SHP77 treated with DMSO at 0.1 percent for 48 hours (cell line): ENCODE measurements at places on chromosomes 3 and 15.

- DNase-seq = no peak
Observed at GRCh38 chr3:11566916-11567315, 76.8 kb downstream of the VGLL4 start.

- DNase-seq = no peak
Observed at GRCh38 chr3:55899887-55900286, 412.8 kb upstream of the WNT5A start.

DNA sequence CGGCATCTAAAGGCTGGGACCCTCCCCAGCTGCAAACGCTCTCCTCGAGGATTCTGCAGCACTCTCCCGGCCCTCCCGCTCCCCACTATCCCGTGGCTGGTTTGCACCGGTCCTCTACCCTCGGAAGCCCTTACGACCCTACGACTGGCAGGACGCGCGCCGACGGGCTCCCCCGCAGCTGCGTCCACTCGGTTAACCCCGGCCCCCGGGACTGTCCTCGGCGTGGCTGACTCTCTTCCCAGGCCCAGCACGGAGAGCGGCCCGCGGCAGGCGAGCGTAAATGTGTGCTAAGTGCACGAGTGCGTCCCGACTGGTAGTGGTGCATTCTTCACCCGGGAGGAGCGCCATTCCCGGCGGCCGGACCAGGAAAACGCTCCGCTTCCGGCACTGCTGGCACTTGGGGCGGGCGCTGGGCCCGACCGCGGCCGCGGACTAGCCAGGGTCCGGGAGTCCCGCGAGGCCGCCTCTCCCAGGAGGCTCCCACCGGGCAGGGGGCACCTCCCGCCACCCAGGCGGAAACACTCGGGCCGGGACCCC lies 508 bp downstream of the GORASP1 start:
- no peak for DNase-seq

GRCh38 chr3:13021141-13022114 lies 51.8 kb downstream of the IQSEC1 start:
- DNase-seq = peak; percentile 61

DNA sequence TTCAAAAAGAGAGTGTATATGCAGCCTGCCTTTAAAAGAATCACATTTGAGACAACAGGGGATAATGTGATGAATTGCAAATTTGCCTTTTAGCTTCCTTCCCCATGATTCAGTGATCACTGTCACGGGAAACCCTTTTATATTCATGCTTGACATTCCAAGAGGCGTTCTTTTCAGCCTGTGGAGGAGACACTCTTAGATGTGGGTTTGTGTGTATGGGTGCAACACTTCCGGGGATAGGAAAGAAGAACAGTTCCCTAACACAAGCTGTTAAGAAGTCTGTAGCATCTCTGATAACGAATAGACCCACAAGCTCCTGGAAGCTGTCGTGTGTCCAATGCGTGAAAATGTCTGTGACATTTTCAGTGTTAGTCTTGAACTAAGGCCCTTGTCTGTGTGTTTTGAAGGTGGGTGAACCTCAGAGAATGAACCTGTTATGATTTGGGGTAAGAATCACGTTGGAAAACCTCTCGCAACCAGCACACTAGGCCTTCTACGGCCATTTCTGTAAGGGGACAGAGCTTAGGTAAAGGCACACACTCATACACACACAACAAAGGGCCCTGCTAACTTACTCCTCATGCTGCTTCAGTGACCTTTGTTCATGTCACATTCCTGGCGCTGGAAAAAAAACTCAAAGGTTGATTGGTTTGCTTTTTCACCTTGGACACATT lies 229.2 kb upstream of the ST8SIA2 start:
- DNase-seq = no peak

DNA sequence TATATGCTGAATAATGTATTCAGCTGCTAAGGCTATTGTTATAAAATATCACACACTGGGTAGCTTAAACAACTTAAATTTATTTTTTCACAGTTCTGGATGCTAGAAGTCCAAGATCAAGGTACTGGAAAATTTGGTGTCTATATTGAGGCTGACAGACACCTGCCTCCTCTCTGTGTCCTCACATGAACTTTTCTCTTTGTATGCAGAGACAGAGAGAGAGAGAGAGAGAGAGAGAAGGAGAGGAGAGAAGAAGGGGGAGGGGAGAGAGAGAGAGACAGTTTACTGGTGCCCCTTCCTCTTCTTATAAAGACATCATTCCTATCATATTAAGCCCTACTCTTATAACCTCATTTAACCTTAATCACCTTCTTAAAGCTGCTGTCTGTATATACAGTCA lies 320.1 kb upstream of the THBS1 start:
- DNase-seq = peak; percentile 31

- no peak for DNase-seq
Observed at GRCh38 chr3:10522646-10523303, 17.4 kb upstream of the ATP2B2 start.

DNA sequence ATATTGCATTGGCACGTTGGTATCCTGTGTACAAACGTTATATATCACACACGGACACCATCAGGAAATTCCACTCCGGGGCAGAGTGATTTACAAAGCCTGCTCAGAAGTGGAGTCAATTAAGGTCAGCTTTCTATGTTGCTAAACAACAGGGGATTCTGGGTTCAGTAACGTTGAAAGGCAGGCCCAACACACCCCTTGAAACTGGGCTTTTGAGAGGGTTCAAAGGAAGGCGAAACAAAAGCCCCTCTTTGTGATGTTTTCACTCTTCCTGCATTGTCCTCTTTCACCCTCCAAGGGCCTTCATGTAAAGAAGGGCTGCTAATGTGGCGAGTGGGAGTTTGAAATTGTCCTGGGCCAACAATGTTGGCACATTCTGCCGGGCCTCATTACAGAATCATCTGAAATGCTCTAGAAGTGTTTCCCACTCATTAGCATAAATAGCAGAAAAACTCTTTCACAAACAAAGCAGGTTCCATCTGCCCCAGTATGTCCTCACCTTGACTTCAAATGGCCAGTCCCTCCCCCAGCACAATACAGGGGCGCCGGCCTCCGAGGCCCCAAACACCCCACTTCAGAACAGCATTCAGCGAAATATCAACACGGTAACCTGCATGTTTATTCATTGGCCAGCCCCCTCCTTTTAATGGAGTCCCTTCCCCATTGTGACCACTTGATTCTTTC lies 76.4 kb downstream of the HES1 start:
- DNase-seq = no peak

DNA sequence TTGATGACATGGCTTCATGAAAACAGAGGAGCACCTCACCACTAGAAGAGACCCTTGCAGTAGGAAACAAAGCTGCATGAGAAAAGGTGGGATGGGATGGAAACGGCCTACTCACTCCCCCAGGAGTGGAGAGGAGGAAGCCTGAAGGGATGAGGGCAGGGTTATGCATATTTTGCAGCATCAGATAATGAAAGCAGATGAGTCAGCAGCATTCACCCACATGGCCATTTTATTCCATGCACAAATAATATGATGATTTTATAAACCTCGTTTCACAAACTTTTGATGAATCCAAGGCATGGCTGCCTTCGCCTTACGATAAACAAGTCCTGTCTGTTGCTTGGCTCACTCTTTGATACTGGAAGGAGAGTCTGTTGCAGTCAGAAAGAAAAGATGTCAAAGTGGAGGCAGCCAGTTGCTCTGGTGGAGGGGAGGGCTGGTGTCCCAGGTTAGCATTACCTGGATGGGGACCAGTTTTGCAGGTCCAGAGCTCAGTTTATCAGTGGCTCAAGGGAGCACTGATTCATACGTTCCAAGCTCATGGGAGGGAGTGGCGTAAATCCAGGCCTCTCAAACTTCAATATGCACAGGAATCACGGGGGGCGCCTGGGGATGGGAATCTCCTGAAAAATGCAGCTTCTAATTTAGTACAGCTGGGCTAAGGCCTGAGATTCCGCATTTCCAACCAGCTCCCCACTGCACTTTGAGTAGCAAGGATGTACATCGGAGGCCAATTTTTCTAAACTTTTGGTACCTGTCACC lies 9.2 kb upstream of the EHD4 start:
- no peak for DNase-seq

GRCh38 chr3:1883534-1883933 lies 215.1 kb upstream of the CNTN4 start:
- no peak for DNase-seq

GRCh38 chr3:150830094-150830681 lies 67.2 kb upstream of the SIAH2 start:
- no peak for DNase-seq

GRCh38 chr3:9397906-9398699 lies 688 bp downstream of the SETD5 start:
- peak; percentile 8 for DNase-seq

DNA sequence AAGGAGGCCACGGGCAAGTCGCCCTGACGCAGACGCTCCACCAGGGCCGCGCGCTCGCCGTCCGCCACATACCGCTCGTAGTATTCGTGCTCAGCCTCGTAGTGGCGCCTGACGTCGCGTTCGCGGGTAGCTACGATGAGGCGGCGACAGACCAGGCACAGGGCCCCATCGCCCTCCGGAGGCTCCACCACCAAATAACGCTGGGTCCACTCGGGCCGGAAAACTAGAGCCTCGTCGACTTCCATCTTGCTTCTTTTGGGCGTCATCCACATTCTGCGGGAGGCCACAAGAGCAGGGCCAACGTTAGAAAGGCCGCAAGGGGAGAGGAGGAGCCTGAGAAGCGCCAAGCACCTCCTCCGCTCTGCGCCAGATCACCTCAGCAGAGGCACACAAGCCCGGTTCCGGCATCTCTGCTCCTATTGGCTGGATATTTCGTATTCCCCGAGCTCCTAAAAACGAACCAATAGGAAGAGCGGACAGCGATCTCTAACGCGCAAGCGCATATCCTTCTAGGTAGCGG lies at the start of gene EPM2AIP1:
EPM2AIP1 (minus strand) TSS at position 326 of the 520 bp plus-strand sequence; CDS start at position 272, 54 bp downstream.
- DNase-seq = no peak

- DNase-seq = no peak
Observed at GRCh38 chr15:90271459-90272166, 6.1 kb downstream of the NGRN start.

- no peak for DNase-seq
Observed at GRCh38 chr15:88874684-88875083, 20.7 kb downstream of the HAPLN3 start.

DNA sequence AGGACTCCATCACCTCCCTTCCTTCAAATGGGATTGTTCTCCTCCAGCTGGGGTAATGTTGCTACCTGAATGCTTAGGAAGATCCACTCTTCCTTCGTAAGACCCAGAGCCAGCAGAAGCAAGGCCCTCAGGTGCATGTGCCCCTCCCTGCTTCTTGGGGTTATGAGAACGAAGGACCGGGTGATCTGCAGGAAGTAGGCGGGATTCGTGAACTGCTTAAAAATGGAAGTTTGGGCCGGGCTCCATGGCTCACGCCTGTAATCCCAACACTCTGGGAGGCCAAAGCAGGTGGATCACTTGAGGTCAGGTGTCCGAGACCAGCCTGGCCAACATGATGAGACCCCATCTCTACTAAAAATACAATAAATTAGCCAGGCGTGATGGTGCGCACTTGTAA lies 8.0 kb downstream of the TLR9 start:
- DNase-seq = no peak

DNA sequence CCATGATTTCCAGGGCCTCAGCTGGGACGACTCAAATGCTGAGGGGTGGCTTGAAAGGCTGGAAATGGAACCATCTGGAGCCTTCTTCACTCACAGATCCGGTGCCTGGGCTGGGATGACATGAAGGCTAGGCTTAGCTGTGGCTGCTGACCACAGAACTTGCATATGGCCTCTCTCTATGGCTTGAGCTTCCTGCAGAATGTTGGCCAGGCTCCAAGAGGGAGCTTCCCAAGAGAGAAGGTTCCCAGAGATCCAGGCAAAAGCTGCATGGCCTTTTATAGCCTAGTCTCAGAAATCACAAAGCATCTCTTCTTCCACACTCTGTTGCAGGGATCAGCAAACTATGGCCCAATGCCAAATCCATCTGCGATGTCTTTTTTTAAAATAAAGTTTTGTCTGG lies 44.8 kb downstream of the GATM start:
- no peak for DNase-seq

GRCh38 chr15:98927022-98927421 lies 80.6 kb downstream of the PGPEP1L start:
- no peak for DNase-seq

GRCh38 chr3:45785605-45786150 lies 10.7 kb downstream of the SLC6A20 start:
- no peak for DNase-seq

GRCh38 chr3:28972921-28973320 lies 307.9 kb upstream of the RBMS3 start:
- DNase-seq = no peak

DNA sequence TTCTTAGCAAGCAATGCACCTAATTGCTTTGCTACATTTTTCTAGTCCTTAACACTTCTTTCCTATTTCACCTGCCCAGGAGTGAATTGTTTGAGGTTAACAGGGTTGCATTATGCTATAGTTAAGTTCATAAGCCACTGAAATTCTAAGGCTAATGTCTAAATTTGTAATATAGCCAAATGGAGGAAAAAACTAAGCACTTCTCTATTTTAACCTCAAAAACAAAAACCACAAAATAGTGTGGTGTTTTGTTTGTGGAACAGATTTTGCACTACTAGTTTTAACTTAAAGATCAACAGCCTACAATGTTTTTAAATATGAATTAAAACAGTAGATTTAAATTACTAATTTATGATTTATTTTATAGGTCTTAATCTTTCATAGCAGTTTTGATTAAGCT lies 5.5 kb downstream of the ATOSA start:
- no peak for DNase-seq

DNA sequence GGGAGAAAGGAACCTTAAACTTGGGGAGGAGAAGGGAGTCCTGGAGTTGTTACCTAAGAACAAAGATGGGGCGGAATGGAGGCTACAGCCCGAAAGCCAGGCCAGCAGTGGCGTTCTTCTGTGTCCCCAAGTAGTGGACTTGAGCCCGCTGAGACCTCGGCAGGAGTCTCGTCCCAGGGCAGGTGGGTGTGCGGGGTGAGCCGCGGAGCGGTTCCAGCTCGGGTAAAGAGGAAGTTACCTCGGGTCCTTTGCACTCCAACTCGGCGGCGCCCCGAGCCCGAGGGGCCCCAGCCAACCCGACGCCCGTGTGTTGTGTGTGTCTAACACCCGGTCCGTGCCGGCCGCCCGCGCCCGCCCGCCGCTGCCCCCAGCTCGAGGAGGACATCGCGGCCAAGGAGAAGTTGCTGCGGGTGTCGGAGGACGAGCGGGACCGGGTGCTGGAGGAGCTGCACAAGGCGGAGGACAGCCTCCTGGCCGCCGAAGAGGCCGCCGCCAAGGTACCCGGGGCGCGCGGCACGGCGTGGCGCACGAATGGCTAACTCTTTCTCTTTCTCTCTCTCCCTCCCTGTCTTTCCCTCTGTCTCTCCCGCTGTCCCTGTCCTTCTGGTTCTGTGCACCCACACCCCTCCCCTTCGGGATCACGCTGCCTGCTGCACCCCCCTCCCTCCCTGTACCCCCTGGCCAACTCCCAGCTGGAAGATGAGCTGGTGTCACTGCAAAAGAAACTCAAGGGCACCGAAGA lies 959 bp downstream of the TPM1 start:
- no peak for DNase-seq

- no peak for DNase-seq
Observed at GRCh38 chr3:135324301-135324700, 529.2 kb downstream of the EPHB1 start.

GRCh38 chr3:8336456-8336855 lies 165.2 kb upstream of the LMCD1 start:
- no peak for DNase-seq

- no peak for DNase-seq
Observed at GRCh38 chr3:51966486-51966885, 768 bp downstream of the PCBP4 start.
